ENCODE measurements at places on chromosomes 16 and 17.

DNA sequence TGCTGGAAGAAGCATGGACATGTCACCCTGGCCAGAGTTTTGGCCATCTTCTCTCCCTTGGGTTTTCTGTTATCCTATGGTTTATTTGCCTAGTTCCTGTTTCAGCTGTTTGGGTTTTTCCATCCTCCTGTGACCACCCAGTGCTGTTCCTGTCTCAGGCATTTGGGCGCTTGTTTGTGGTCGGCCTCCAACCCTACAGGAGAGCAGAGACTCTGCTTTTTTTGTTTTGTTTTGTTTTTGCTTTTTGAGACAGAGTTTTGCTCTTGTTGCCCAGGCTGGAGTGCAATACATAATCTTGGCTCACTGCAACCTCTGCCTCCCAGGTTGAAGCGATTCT is 3.3 kb upstream of the ZC3H7A start:
- no peak for DNase-seq

GRCh38 chr17:47717261-47717697 is 15.8 kb upstream of the TBX21 start:
- DNase-seq: no peak

DNA sequence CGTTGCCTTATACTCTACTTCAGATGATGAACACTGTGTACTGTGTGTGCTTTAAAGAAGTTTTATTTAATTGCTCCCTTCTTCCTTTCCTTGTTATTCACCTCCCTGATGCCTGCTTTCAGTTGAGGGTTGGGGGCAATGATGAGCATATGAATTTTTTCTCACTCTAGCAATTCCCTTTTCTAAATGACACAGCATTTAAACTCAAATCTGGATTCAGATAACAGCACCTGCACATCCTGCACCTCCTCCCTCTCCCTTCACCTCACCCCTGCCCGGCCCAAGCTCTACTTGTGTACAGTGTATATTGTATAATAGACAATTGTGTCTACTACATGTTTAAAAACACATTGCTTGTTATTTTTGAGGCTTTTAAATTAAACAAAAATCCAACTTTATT is 13.0 kb upstream of the PNPO start:
- no peak for DNase-seq

DNA sequence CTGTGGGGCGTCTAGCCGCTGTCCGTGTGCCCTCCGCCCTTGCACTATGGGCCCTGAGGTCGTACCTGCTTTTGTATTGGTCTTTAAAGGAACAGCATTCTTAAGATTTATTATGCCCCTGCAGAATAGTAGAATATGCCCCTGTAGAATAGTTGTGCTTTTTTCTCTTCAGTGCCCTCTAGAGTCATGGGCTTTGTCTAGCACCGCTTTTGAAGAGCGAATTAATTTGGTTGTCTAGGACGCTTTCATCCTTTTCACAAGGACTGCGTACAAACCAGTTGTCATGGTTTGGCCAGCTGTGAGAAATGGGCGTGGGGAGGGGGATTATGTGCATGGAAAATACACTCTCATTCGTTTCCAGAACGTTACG is 621 bp downstream of the CEP95 start:
- peak; percentile 72 for DNase-seq

GRCh38 chr16:643050-643368 is 1.4 kb downstream of the MCRIP2 start:
- DNase-seq: no peak

DNA sequence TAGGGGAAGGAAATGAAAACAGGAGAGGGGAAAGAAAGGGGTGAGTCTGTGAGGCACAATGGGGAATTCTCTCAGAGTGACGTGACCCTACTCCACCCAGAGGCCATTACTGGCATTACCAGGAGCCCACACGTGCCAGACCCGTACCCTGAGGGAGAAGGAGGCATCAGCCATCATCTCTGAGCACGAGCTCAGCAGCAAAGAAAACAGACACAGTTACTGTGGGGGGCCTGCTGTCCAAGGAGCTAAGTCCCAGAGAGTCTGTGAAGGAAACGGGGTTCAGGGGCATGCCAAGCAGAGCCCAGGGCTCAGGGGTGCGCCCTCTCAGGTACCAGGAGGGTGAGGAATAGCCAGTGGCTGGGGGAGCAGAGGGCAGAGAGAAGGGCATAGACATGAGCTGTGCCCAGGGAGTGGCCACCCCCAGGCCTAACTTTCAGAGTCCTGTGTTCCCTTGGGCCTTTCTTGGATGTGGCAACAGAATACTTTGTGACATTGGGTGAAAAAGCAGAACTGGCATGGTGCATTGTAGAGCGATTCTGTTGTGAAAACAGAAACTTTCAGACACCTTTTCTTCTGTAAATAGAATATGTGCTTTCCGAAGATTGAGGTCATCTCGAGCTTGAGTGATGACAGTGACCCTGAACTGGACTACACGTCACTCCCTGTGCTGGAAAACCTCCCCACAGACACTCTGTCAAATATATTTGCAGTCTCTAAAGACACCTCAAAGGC is 11.3 kb downstream of the TAF1C start:
- peak; percentile 70 for DNase-seq

DNA sequence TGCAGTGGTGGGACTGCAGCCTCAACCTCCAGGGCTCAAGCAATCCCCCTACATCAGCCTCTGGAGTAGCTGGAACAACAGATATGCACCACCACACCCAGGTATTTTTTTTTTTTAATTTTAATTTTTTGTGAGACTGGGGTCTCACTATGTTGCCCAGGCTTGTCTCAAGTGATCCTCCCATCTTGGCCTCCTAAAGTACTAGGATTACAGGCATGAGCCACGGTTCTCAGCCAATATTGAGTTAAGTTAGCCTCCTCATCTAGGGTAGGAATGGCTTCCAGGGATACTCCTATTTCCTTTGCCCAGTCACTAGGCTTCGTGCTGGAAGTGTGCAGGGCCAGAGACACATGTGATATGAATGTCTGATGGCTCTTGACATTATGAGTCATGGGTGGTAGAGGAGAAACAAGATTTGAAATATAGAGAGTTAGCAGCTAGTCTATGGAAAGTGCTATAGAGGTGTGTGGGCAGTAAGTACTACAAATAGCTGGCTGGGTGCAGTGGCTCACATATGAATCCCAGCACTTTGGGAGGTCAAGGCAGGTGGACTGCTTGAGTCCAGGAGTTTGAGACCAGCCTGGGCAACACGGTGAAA is 8.0 kb upstream of the HES7 start:
- no peak for DNase-seq

GRCh38 chr16:84570739-84571403 is 47.0 kb downstream of the COTL1 start:
- DNase-seq: no peak

GRCh38 chr16:11669380-11670146 is 1.3 kb downstream of the SNN start:
- peak; percentile 65 for DNase-seq

DNA sequence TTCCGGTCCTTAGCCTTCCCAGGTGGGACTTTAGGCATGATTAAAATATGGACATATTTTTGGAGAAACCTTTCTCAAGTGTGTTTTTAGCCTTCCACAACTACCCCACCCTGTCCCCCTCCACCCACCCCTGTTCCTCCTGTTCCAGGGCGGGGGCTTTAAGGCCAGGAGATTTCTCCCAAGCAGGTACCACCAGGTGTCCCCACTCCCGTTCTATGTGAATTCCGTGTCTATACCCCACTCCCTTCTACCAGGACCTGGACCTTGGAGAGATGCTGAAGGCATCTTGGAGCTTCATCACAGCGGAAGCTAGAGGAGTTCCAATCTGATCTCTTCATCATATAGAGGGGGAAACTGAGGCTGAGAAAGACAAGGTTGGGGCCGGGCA is 9.7 kb downstream of the CA4 start:
- peak; percentile 14 for DNase-seq

GRCh38 chr17:60157487-60158040 is 7.8 kb downstream of the CA4 start:
- no peak for DNase-seq

GRCh38 chr16:70680495-70681381 is 5.1 kb downstream of the MTSS2 start:
- DNase-seq: no peak

DNA sequence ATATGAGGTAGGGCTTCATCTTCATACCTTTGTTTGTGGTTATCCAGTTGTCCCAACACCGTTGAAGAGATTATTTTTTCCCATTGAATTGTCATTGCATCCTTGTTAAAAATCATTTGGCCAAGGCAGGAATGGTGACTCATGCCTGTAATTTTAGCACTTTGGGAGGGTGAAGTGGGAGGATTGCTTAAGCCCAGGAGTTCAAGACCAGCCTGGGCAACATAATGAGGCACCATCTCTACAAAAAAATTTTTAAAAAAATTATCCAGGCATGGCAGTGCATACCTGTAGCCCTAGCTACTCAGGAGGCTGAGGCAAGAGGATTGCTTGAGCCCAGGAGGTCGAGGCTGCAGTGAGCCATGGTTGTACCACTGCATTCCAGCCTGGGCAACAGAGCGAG is 223.9 kb downstream of the TANC2 start:
- DNase-seq: no peak

DNA sequence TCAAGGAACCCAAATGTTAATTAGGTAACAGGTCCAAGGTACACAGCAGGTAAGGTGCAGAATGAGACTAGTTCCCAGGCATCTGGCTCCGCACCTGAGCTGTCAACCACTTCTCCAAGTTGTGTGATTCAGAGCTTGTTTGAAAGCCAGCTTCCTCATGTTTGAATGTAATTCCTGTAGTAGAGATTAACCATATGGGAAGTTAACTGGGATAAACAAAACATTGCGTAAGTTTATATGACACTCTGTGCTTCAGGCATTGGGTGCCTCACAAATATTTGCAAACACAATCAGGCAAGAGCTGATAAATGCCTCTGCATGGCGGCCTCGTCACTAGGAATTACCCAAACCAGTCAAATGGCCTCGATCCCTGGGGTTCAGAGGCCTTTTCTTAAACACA is 27.9 kb upstream of the CPHXL start:
- DNase-seq: no peak

DNA sequence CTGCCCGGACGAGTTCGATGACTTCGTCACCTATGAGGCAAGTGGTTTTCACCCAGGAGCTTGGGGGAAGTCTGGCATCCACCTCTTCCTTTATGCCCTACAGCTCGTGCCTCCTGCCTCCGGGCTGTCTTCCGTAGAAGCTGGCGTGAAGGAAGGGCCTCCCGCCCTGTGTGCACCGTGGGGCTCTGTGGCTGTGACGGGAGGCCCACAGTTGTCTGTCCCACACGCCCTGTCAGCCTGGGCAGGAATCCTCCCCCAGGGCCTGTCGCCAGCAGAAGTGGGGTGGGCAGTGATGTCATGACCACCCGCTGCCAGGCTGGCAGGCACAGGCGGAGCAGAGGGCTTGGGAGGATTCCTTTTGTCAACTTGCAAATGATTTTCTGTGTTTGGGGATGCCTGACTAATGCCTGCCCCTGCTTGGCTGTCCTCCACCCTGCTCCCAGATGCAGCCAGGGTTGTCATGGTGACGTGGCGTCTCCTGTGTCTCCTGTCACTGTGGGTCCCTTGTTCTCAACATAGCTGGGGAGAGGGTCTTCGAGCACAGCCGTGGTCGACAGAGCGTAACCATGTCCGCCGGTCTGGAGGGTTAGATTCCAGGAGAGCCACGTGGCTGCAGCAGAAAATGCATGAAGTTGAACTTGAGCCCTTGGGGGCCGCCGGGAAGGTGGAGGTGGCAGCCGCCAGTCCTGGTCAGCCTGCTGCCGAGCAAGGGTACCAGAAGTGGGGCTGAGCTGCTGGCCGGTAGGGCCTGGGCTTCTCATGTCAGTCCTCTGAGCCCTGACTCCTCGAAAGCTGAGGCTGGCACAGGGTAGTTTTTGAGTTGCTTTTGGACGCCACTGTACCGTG is 46.1 kb downstream of the RAB11FIP3 start:
- no peak for DNase-seq

DNA sequence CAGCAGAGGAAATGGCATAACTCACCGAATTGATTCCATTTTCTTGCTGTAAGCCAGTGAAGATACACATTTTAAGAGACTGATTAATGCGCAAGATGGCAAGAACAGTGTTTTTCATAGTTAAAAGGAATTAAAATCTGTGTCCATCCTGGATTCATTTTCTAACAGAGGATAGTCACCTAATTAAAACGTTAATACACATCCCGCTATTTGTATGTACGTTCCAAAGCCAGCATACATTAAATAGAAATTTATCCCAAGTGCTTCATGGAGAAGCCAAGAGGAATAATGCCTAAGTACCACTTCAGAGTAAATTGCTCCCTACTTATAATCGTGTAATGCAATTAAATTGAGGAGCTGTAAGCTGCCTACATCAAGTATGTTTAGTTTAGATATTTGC is 49.9 kb downstream of the RBFOX1 start:
- no peak for DNase-seq

DNA sequence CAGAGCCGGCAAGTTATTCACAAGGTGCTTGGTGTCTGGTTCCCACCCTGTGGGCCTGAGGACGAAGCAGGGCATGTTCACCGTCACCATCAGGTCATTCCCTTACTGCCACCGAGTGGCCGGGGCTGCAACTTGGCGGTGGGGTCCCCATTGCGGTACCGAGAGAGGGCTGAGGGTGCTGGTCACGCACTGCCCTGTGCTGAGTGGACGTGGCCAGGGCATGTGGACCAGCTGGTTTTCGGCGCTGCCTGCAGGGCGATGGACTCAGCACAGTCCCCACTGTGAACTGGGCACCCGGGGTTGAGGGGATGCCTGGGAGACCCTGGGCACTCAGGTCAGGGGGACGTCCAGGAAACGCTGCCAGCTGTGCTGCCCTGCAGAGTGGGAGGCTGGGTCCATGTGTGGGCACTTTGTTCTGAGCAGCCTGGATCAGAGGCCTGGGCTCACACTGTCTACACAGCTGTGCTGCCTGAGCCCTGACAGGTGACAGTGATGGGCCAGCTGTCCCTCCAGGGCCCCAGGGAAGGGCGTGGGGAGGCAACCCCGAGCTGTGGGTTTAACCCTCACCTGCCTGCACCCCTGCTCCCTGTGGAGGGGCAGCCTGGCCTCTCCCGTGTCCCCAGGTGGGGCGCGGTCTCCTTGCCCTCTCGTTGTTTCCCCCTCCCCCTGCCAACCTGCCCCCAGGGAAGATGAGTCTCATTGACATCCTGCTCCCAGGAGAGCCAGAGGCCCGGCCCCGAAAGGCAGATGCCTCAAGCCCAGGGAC is 39.3 kb upstream of the GNG13 start:
- DNase-seq: no peak

Data from GM13977 (cell line).